Urothelium cell line (cell line): ENCODE measurements at places on chromosomes 13 and 19.
A peak's percentile ranks its signal among the peaks of the same experiment; 100 is the strongest.

DNA sequence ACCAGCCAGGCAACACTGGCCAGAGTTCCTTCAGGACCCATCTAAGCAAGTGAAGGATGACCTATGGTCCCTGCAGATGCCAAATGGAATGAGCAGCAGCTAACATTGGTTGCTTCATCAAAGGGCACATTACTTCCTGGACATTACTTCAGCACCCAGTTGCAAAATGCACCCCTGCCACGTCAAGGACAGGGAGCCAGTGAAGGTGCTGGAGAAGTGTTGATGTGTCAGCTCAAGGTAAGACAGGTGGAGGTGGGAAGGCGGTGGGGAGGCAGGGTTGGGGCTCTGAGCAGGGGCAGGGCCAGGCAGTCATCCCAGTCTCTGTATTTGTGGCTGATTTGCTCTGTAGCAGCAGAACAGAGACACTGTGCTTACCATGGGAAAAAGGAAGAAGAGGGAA is 14.6 kb downstream of the CSNK1A1L start:
- no peak for DNase-seq

- peak; percentile 63 for DNase-seq
Measured at GRCh38 chr13:109243311-109243951, 543.0 kb downstream of the IRS2 start.

GRCh38 chr13:41458761-41459431 is 1.5 kb downstream of the RGCC start:
- DNase-seq, result peak; percentile 43

- no peak for DNase-seq
Measured at GRCh38 chr13:111202745-111203144, 87.6 kb downstream of the ARHGEF7 start.

DNA sequence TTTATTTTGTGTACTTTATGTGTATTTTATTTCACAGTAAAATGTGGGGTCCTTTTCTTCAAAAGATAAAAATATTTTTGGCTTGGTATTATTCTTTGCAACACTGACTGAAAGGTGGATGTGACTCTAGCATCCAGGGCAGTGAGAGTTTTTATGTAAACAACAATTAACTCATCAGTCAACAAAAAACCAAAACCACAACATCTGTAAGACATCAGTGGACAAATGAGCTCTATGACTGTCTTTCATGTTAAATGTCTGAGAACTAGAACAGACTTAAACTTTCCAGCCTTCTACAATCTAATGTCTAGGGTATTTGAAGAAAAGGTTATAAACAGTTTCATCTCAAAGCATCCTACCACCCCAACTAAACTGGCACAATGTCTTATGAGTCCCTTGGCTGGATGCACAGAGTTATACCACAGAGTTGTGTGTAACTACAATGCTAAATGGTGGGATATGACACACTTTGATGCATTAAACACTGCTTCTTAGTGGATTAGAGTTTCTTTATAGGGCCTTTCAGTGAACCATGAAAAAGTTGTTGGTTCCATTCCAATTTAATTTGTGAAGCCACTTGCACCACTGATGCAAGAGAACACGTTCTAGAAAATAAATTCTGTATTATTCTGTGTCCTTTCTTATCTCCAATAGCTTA is 544.2 kb upstream of the KLF12 start:
- no peak for DNase-seq

GRCh38 chr13:27839809-27840467 is 47.7 kb downstream of the GSX1 start:
- DNase-seq, result peak; percentile 37

- DNase-seq, result no peak
Measured at GRCh38 chr13:110354123-110354627, 47.1 kb downstream of the COL4A2 start.
